ENCODE measurements at places on chromosomes 16 and 17.

DNA sequence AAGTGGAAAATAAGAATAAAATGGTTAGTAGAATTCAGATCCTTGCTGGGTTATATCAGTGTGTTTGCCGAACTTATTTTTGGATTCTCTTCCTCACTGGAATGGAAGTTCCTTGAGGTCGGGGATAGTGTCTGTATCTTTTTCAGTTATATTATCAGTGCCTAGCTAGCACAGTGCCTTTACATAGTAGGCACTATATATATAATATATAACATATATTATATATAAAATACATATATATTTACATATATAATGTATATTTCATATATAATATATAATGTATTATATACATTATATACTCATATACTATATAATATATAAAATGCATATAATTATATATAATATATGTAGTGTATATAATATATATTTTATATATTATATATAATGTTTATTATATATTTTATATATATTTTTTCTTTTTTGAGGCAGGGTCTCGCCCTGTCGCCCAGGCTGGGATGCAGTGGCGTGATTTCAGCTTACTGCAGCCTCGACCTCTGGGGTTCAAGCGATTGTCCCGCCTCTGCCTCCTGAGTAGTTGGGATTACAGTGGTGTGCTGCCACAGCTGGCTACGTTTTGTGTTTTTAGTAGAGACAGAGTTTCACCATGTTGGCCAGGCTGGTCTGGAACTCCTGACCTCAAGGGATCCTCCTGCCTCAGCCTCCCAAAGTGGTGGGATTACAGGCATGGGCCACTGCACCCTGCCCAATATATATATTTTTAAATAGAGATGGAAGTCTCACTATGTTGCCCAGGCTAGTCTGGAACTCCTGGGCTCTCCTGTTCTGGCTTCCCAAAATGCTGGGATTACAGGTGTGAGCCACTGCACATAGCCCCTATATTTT lies 3.2 kb downstream of the NFATC3 start:
- no peak for DNase-seq

DNA sequence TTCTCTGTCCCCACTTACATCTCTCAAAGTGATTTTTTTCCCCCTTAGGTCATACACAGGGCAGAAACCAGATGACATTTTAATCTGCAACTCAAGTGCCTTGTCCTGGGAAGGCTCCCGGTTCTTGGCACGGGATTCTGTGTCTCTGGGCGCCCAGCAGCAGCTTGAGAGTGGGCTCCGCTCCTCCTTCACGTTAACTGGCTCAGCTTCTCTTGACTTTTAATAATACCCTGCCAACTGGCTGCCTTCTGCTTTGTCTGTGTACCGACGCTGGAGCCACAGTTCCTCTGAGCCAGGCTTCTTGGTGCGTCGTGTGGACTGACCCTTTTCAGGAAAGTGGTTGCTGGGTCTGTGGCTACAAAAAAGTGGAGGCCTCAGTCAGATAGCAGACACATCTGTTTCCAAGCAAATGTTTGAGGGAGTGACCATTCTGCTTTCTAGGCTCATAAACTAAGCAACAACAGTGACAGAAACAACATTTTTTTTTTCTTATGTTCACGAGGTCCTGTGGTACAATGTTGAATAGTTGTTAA lies 64.9 kb downstream of the IRF8 start:
- DNase-seq: no peak

DNA sequence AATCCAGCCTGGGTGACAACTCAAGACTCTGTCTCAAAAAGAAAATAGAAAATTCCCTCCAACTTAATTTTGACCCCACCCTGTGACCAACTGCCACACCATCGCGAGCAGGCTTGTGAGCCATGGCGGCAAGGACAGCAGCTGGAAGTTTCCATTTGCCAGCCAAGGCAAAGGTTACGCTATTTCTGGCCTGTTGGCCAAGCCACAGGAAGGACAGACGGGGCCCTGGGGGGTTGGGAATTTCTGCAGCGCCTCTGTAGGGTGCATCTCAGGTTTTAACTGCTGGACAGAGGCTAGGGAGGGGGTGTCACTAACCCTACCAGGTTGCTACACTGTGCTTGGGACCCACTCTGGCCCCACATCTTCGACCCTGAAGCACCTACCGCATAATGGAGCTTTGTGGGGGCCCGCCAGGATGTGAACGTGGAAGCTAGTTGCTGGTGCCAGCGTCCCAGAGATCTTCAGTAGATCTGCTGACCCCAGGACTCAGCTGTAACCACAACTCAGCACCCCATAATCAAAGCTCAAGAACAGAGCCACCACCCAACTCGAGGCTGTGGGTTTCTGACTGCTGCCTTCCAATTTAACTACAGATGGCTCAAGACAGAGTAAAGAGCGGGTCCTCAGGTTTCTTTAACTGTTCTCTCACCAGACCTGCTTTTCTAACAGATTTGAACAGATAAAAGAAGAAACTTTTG lies 10.9 kb downstream of the KIFC3 start:
- DNase-seq: no peak

- DNase-seq: no peak
Observed at GRCh38 chr16:72355561-72355960, 183.6 kb upstream of the PMFBP1 start.

DNA sequence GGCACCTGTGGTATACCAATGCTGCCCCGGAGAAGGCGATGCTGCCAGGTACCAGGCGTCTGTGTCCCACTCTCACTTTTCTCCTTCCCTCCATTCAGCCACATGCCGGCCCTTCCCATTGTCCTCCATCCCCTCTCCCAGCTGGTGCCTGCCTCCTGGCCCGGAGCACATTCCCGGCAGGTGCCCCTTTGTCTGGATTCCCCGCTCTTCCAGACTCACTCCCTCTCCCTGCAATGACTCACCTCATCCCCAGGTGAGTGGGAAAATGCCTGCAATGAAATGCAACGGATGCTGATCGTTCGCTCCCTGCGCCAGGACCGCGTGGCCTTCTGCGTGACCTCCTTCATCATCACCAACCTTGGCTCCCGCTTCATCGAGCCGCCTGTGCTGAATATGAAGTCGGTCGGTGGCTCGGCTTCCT lies 10.4 kb upstream of the KDM6B start:
- no peak for DNase-seq

- DNase-seq: no peak
Observed at GRCh38 chr16:7534749-7535148, 202.1 kb downstream of the RBFOX1 start.

DNA sequence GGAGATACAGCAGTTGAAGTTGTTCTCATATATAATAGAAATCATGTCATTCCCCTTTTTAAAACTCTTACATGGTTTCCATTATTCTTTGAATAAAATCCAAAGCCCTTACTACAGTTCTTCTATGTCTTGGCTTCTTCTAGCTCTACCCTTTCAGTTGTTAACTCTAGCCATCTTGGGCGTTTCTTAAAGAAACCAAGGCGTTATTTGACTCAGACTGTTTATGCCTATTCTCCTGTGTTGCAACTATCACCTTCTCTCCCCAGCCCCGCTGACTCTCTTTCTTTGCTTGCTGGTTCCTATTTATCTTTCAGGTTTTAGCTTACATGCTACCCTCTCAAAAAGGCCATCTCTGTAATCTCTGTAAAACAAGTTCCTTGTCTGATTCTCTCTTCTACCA lies 32.7 kb downstream of the NFATC3 start:
- no peak for DNase-seq
